ENCODE measurements at places on chromosomes 13 and 19.

DNA sequence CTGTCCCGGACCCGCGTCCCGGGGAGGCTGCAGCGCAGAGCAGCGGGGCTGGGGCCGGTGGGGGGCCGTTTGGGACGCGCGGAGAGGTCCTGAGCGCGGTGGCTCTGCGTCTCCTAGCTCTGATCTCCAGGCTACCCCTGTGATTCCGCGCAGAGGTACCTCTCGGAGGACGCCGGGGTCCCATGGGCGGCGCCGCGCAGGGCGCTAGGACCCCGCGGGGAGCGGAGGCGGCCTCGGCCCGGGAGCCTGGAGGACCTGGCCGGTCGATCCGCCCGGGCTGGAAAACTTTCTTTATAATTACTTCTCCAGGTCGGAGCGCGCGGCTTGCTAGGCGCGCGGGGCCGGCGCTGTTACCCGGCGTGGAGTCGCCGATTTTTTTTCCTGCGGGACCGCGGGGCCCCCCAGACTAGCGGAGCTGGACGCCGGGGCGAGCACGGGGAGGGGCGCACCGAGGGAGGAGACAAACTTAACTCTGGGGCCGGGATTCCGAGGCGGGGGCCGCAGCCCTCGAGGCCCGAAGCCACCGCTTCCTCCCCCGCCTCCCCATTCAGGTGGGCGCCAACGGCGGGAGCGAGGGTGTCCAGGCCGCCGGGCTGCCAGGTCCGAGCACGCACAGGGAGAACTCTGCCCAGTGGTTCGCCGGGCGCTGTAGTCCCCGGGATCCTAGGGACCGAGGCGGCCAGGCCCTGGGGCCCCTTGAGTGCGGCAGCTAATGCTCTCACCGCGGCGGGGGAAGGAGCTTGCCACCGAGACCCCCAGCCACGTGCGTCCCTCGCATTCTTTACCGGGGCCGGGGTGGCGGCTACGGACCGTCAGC, 848 bp upstream of the CEBPA start:
- DNase-seq = no peak

DNA sequence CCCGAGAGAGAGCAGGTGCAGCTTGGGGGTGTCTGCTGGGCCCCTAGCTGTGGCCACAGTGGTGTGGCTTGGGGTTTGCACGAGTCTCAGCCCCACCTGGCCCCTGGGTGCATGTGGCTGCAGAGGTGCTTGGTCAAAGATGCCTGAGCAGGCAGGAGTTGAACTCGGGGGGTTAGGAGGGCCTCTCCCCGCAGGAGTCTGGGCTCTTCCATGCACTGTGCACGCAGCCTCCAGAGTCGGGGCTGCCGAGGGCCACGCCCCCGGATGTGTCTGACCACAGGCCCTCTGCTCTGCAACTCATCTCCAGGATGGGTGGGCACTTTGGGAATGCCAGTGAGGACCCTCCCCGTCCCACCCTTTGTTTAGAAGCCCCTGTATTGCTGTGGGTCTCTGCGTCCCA, 91.5 kb upstream of the MCF2L start:
- no peak for DNase-seq

DNA sequence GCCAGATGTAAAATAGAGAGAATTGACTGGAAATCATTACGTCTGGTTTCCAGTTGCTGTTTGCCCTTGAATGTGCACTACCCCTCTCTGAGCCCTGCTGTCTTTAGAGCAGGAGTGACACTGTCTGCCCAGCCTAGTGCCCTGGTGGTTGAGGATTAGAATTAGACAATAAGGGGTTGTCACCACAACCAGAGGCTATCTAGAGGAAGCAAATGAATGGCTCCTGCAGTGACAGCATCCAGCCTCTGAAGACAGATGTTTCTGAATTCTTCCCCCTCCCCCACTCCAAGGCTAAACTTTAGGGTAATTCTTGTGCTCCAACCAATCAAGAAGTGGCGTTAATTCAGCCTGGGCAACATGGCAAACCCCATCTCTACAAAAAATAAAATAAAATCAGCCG, 2.0 kb downstream of the RAB8A start:
- peak; percentile 24 for DNase-seq

- DNase-seq = no peak
Measured at GRCh38 chr13:113860665-113861432, 3.0 kb downstream of the GAS6 start.

GRCh38 chr13:20102525-20103180, 58.2 kb downstream of the GJA3 start:
- no peak for DNase-seq

DNA sequence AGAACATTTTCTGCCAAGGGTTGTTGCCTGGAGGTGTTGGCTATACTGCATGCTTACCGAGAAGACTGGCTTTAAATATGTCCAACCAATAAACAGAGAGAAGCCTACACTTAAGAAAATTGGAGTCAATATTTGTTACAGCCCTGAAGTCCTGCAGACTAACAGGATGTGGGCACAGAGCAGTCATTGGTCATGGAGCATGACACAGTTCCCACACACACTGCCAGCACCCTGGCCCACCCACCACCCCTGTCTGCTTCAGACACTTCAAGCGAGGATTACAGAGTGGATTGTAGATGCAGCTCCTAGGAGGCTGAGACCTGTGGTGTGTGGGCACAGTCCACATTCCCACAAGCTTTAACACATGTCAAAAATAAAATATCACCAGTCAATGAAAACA, 21.0 kb upstream of the SERP2 start:
- DNase-seq = no peak

- no peak for DNase-seq
Measured at GRCh38 chr13:47813718-47814117, 187.4 kb downstream of the SUCLA2 start.

- DNase-seq = no peak
Measured at GRCh38 chr19:48714759-48715675, 4.5 kb downstream of the MAMSTR start.

- no peak for DNase-seq
Measured at GRCh38 chr13:44399074-44399473, 25.4 kb downstream of the SERP2 start.

DNA sequence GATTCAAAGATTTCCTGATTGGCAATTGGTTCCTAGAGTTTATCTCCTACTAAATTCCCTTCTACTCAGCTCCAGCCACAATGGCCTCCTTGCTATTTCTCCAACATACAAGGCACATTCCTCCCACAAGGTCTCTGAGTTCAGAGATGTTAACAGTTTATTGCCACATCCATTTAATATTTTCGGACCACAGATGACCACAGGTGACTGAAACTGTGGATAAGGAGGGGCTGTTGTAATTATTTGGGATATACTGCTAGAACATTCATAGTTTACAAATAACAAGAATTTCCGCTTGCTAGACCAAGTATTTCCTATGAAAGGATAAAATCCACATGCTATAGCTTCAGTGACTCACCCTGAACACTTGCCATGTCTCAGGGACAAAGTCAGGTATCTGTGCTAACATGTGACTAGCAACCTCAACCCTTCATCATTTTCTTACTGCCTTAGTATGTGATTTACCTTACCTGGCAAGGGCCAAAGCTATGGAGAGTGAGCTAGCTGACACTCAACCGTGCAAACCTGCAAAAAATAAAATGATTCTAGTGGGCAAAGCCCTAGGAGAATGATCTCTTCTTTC, 117.7 kb downstream of the TBC1D4 start:
- DNase-seq = no peak

- DNase-seq = peak; percentile 35
Measured at GRCh38 chr13:46728777-46729176, 68.2 kb downstream of the ESD start.

DNA sequence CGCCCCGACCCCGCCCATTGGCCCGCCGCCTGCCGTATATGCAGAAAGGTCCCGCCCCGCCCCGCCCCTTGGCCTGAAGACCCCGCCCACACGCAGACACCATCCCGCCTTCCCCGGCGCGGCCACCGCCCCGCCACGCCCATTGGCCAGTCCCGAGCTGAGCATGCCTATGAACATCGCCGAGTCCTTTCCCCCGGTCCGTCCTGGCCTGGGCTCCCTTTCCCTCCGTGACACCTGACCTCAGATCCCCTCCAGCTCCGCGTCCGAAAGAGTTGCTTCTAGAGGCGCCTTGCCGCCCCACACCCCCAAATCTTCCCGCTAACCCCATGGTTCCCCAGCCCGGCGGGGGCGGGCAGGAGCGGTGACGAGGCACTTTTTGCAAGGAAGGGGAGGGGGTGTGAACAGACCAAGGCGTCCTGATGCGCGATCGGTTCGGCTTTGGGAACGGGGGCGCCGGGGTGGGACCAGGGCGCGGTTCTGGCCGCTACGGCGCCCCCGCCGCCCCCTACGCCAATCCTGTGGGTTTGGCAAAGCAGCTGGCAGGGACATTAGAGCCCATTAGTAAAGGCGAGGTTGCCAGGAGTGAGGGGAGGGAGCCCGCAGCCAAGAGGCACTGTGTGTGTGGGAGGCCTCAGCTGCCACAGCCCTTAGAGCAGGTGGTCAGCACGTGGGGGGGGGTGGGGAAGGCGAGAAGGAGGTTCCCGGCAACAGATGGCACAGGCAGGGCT, 406 bp upstream of the NUMBL start:
- peak; percentile 97 for DNase-seq

DNA sequence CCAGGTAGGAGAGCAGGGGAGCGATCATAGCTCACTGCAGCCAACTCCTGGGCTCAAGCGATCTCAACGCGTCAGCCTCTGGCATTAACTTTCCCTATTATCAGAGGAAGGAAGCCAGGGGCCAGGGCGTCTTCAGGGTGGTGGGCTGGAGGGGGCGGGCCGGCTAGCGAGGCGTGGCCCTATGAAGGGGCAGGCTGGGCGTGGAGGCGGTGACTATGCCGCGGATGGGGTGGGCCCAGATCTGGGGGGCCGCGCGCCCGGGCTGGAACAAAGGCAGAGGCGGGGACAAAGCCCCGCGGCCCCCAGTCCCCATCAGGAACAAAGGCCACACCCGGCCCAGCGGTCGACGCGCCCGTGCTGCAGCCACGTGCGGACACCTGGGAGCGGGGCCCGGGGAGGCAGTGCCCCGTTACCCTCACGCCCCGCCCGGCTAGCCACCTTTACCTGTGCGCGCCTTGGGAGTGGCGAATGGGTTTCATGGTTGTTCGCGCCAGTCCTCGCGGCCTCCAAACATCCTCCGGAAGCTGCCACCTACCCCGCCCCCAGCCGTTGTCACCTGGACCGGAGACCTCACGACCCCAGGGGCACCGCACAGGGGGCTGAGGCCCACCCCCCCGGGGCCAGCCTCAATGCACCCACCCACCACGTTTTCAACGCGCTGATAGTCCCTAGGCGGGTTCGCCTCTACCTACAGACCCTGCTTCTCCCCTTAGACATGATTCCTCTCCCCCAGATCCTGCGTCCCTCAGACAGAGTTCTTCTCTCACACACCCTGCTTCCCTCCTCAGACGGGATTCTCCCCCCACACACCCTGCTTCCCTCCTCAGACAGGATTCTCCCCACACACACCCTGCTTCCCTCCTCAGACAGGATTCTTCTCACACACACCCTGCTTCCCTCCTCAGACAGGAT, 5.4 kb upstream of the TRIM28 start:
- DNase-seq = peak; percentile 52

GRCh38 chr19:38653028-38653571, 5.7 kb downstream of the ACTN4 start:
- DNase-seq = no peak

- no peak for DNase-seq
Measured at GRCh38 chr13:105764486-105764885, 771.0 kb downstream of the EFNB2 start.

- DNase-seq = no peak
Measured at GRCh38 chr13:84243340-84243739, 361.1 kb upstream of the SLITRK1 start.

DNA sequence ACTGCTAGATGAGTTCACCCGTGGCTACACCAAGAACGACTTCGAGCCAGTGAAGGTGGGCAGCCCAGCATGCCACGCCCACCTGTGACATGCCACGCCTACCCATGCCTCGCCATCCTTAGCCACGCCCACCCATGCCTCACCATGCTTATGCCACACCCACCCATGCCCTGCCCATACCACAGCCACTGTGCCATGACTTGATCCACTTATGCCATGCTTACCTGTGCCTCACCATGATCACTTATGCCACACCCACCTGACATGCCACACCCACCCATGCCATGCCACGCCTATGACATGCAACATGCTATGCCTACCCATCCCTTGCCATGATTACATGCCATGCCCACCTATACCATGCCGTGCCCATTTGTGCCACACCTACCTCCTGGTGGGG, 12.9 kb upstream of the USE1 start:
- no peak for DNase-seq

- no peak for DNase-seq
Measured at GRCh38 chr19:2483084-2483483, 7.2 kb downstream of the GADD45B start.

DNA sequence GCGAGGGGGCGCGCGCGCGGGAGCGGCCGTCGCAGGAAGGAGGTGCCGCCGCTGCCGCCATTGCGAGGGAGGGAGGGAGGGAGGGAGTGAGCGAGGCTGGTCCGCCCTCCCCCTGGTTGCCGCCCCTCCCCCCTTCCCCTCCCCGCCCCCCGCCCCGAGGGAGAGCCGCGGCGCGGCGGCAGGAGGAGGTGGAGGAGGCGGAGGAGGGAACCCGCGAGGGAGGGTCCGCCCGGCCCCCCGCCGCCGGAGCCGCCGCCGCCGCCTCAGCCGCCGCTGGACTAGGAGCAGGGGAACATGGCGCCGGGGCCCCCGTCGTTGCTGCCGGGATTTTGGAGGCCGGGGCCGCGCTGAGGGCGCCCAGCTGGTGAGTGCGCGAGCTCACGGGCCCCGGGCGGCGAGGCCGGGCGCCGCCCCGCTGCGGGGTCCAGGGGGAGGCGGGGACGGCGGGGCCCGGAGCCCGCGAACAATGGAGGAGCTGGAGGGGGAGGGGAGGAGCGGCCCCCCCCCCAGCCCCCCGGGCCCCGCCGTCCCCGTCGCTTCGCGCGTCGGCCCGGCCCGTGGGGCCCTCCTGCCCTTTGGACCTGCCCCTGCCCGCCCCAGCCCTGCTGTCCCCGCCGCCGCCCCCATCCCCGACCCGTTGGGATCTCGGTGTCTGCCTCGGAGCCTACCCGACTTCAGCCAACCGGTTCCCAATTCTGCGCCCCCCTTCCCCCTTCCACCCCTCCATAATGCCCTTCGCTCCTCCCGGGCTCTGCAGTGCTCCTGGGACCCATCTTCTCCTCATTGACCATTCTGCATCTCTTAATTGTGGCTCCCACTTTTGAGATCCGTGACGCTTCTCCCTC, at the start of gene ARHGAP35:
Gene ARHGAP35, plus strand, starts transcription at position 152 of the 845 bp plus-strand sequence. CDS start 57,679 bp downstream, outside the sequence.
- DNase-seq = peak; percentile 74

- no peak for DNase-seq
Measured at GRCh38 chr19:5342573-5343201, 2.1 kb upstream of the PTPRS start.

GRCh38 chr13:60163478-60164233, at the start of gene DIAPH3:
Gene DIAPH3 (minus strand): TSS chr13:60163928. CDS start chr13:60163766, 162 bp downstream.
- peak; percentile 96 for DNase-seq

- no peak for DNase-seq
Measured at GRCh38 chr19:23917856-23918255, 3.2 kb downstream of the ZNF726 start.

DNA sequence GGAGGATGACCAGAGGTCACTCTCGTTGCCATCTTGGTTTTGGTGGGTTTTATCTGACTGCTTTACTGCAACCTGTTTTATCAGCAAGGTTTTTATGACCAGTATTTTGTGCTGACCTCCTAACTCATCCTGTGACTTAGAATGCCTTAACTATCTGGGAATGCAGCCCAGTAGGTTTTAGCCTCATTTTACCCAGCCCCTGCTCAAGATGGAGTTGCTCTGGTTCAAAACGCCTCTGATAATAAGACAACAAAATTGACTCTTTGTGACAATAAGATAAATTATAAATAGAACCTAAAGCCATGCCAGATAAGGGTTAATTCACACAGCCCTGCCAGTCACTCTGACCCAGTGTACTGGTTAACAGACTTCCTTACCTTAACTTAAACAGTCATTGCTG, 267.7 kb upstream of the MAB21L1 start:
- no peak for DNase-seq

- no peak for DNase-seq
Measured at GRCh38 chr19:33231511-33231910, 5.9 kb upstream of the SLC7A10 start.

- no peak for DNase-seq
Measured at GRCh38 chr13:83024955-83025594, 857.2 kb downstream of the SLITRK1 start.

All from erythroblast (primary cell).